ENCODE measurements at places on chromosomes 4 and X. TPM values are rescaled to one million over a fixed set of nuclear protein-coding genes. Genes with fewer than 3 reads are reported as not detected.

Gene FAM236C
- total RNA-seq, result not detected

Gene UGT2A2
- not detected for total RNA-seq

GRCh38 chr4:1451752-1452122, 45.5 kb upstream of the NKX1-1 start:
- DNase-seq, result no peak

- no peak for DNase-seq
Measured at GRCh38 chr4:84327526-84327925, 171.6 kb downstream of the NKX6-1 start.

- DNase-seq, result no peak
Measured at GRCh38 chrX:8921615-8922014, 112.3 kb downstream of the FAM9B start.

Measured in HepG2 (cell line).